Activated B cell treated with CpG ODN at 0.5 μM for 24 hours (primary cell): ENCODE measurements at places on chromosomes 3 and 15.

DNA sequence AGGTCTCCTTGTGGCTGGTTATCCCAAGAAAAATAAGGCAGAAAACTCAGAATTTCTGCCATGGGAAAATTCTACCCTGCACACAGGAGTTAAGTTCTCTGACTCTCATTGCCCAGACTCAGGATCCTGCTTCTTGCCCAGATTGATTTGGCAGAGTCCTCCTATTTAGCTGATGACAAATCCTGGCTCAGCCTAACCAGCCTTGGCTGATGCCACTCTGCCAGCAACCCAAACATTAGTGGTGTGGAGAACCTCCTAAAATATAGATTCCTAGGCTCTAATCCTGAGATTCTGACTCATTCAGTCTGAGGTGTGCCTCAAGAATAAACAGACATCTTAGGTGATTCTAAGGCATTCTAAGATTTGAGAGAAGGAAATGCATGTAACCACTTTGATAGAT, 60.5 kb upstream of the ACTC1 start:
- peak overlapping the region; percentile 35 for H3K27ac ChIP-seq
- peaks cover 24% of the 10 kb centered on the region for H3K4me1 ChIP-seq
- H3K36me3 ChIP-seq: peaks cover 68% of the 10 kb centered on the region
- no peak overlapping the region for H3K4me3 ChIP-seq

- H3K4me1 ChIP-seq: peaks cover 54% of the 10 kb centered on the region
- no peak for DNase-seq
- no peaks in the 10 kb centered on the region for H3K27me3 ChIP-seq
- no peaks in the 10 kb centered on the region for H3K36me3 ChIP-seq
- peak overlapping the region; percentile 66 for H3K27ac ChIP-seq
- no peak overlapping the region for H3K4me3 ChIP-seq
These were observed 5.3 kb downstream of the P2RY12 start for GRCh38 chr3:151379083-151379734.

GRCh38 chr3:46488735-46489361, 8.9 kb upstream of the RTP3 start:
- peak; percentile 85 for DNase-seq
- peaks cover 2% of the 10 kb centered on the region for H3K27me3 ChIP-seq
- peaks cover 12% of the 10 kb centered on the region for H3K4me1 ChIP-seq
- peak overlapping the region; percentile 29 for H3K4me3 ChIP-seq
- H3K27ac ChIP-seq: no peak overlapping the region
- H3K36me3 ChIP-seq: no peaks in the 10 kb centered on the region

GRCh38 chr3:57158813-57159738, 6.1 kb downstream of the IL17RD start:
- H3K27ac ChIP-seq: no peak overlapping the region
- peaks cover 8% of the 10 kb centered on the region for H3K4me1 ChIP-seq
- no peak overlapping the region for H3K4me3 ChIP-seq
- peaks cover 44% of the 10 kb centered on the region for H3K27me3 ChIP-seq
- H3K36me3 ChIP-seq: no peaks in the 10 kb centered on the region
- DNase-seq: no peak

- no peak overlapping the region for H3K27ac ChIP-seq
- H3K27me3 ChIP-seq: no peaks in the 10 kb centered on the region
- no peaks in the 10 kb centered on the region for H3K36me3 ChIP-seq
- peaks cover 40% of the 10 kb centered on the region for H3K4me1 ChIP-seq
- H3K4me3 ChIP-seq: no peak overlapping the region
These were observed 121.2 kb upstream of the RASGRP1 start for GRCh38 chr15:38685686-38686339.

GRCh38 chr3:148707601-148708380, 10.1 kb downstream of the AGTR1 start:
- H3K27me3 ChIP-seq: no peaks in the 10 kb centered on the region
- no peak overlapping the region for H3K4me3 ChIP-seq
- no peaks in the 10 kb centered on the region for H3K36me3 ChIP-seq
- H3K4me1 ChIP-seq: no peaks in the 10 kb centered on the region
- no peak for DNase-seq
- H3K27ac ChIP-seq: no peak overlapping the region

GRCh38 chr3:126903521-126903920, 79.4 kb upstream of the PLXNA1 start:
- H3K27me3 ChIP-seq: peaks cover 34% of the 10 kb centered on the region
- DNase-seq: no peak
- no peaks in the 10 kb centered on the region for H3K4me1 ChIP-seq
- H3K4me3 ChIP-seq: no peak overlapping the region
- H3K27ac ChIP-seq: no peak overlapping the region
- no peaks in the 10 kb centered on the region for H3K36me3 ChIP-seq

DNA sequence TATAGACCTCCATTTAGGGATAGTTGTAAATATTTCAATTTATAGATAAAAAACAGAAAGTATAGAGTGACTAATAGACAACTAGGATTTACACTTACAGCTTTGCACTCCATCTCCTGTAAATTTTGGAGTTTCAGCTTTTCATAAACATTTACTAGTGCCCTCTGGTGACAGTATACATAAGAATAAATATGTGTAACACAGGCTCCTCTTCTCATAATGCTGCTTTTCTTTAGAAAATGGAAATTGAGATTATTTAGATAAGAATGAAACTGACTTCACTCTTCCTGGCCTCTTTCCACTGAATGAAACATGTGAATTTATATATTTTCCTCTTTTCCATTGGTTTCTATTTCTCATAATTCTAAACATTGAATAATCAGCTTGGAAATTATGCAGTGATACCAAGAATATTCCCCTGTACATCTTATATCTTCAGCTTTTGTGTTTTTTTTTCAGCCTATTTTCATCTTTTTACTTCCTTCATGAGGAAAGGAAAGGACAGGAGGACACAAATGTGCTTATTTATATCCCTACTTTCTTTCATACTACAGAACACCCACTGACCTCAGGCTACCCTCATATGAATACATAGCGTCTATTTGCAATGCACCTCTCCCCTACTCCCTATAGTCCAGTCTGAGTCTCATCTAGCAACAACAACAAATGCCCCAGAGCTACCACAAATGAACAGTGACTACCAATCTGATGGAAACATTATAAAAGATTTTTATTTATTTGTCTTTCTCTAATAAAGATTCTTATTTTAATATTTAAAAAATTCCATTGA, 103.1 kb upstream of the CCDC39 start:
- H3K4me3 ChIP-seq: no peak overlapping the region
- no peak overlapping the region for H3K27ac ChIP-seq
- H3K4me1 ChIP-seq: no peaks in the 10 kb centered on the region
- no peaks in the 10 kb centered on the region for H3K27me3 ChIP-seq
- H3K36me3 ChIP-seq: no peaks in the 10 kb centered on the region

DNA sequence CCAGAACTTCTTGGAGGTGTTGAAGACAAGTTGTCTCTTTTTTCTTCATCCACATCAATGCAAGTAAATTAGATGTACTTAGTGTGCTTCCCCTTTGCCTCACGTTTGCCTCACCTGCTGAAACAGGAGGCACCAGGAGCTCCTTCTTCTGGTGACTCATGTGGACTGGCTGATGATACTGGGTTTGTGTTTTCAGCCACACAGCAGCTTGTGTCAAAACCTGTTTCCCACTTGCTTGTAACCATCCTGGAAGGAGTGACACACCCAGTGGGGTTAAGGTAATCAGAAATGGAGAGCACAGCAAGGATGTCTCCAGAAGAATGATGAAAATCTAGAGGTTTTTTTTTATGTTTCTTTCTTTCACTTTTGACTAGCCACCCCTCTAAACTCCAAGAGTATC, 143.3 kb upstream of the RBMS3 start:
- no peak for DNase-seq
- no peak overlapping the region for H3K4me3 ChIP-seq
- H3K27me3 ChIP-seq: no peaks in the 10 kb centered on the region
- H3K36me3 ChIP-seq: no peaks in the 10 kb centered on the region
- H3K27ac ChIP-seq: no peak overlapping the region
- no peaks in the 10 kb centered on the region for H3K4me1 ChIP-seq

GRCh38 chr3:190617185-190617584, 103.3 kb downstream of the IL1RAP start:
- H3K36me3 ChIP-seq: no peaks in the 10 kb centered on the region
- H3K27ac ChIP-seq: peak overlapping the region; percentile 68
- peak overlapping the region; percentile 13 for H3K4me3 ChIP-seq
- H3K27me3 ChIP-seq: no peaks in the 10 kb centered on the region
- peaks cover 36% of the 10 kb centered on the region for H3K4me1 ChIP-seq

- peaks cover 48% of the 10 kb centered on the region for H3K4me1 ChIP-seq
- H3K27me3 ChIP-seq: no peaks in the 10 kb centered on the region
- no peaks in the 10 kb centered on the region for H3K36me3 ChIP-seq
- peak; percentile 46 for DNase-seq
- H3K27ac ChIP-seq: peak overlapping the region; percentile 68
- H3K4me3 ChIP-seq: peak overlapping the region; percentile 60
These were observed 39.2 kb downstream of the MYO5C start for GRCh38 chr15:52256366-52256765.

DNA sequence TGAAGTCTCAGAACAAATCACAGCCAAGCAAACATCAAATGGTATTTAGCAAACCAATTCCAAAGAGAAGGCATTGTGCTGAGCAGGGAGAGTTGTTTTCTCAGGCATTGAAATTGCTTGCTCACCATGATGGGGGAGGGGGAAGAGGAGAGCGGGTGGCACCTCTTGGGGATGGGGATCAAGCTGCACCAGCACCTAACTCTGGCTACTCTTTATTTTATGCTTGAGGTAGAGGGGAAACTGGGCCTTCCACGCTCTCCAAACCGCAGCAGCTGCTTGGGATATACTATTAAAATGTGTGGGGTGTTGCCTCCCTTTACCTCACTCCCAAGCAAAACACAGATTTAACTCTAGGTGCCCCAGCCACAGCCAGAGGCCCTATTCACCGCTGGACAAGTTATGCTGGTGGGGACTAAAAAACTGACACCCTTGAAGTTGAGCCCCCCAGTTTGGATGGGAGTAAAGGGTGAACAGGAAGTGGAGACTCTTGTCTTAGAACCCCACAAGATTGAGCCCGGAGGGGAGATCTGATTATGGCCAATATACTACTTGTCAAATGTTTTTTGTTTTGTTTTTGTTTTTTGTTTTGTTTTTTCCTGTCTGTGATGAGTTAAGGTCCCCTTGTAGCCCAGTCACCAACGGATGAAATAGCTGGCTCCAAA, 5.0 kb upstream of the FOXB1 start:
- H3K4me3 ChIP-seq: no peak overlapping the region
- peaks cover 84% of the 10 kb centered on the region for H3K27me3 ChIP-seq
- peak overlapping the region; percentile 30 for H3K27ac ChIP-seq
- no peaks in the 10 kb centered on the region for H3K36me3 ChIP-seq
- no peak for DNase-seq

GRCh38 chr3:12423918-12424630, 60.2 kb upstream of the TSEN2 start:
- H3K27me3 ChIP-seq: peaks cover 10% of the 10 kb centered on the region
- no peak overlapping the region for H3K4me3 ChIP-seq
- no peaks in the 10 kb centered on the region for H3K4me1 ChIP-seq
- H3K36me3 ChIP-seq: no peaks in the 10 kb centered on the region

- H3K27me3 ChIP-seq: peaks cover 3% of the 10 kb centered on the region
- DNase-seq: no peak
- no peaks in the 10 kb centered on the region for H3K4me1 ChIP-seq
- no peaks in the 10 kb centered on the region for H3K36me3 ChIP-seq
These were observed 139.7 kb upstream of the BNIP2 start for GRCh38 chr15:59828861-59829260.

GRCh38 chr3:188468196-188468595, 314.2 kb downstream of the LPP start:
- H3K4me3 ChIP-seq: no peak overlapping the region
- DNase-seq: no peak
- H3K36me3 ChIP-seq: peaks cover 12% of the 10 kb centered on the region
- H3K4me1 ChIP-seq: peaks cover 25% of the 10 kb centered on the region
- H3K27me3 ChIP-seq: no peaks in the 10 kb centered on the region

DNA sequence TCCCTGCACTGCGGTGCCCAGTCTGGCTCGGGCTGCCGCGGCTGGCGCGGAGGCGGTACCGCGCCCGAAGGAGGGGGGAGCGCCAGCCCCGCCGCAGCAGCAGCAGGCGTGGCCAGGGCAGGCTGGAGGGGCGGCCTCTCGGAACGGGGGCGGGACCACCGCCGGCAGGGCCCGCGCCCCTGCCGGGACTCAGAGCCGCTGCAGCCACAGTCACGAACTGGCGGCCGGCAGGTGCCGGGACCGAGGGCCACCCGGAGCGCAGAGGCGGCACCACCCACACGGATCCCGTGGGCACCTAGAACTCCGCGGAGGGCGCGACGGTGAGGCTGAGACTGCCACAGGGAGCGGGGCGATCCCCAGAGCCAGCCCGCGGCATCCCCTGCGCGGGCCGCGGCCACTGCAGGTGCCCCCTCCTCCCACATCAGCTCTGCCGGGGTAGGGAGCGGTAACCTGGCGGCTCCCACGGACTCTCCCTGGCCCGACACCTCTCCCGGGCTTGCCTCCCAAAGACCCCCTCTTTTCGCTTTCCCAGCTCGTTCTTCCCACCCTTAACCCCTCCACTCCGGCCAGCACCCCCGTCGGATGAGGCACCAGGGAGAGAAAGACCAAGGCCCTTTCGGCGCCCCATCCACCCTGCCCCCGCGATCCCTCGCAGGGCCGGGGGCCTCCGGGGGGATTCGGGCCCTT, at the start of gene VWA5B2:
Gene VWA5B2 (plus strand): TSS at position 192 of the 687 bp plus-strand sequence. CDS start 944 bp downstream, outside the sequence.
- H3K36me3 ChIP-seq: no peaks in the 10 kb centered on the region
- H3K4me3 ChIP-seq: peak within 1 kb of the TSS; percentile 77
- peaks cover 45% of the 10 kb centered on the region for H3K27me3 ChIP-seq
- peak; percentile 79 for DNase-seq
- peaks cover 15% of the 10 kb centered on the region for H3K4me1 ChIP-seq
- H3K27ac ChIP-seq: no peak within 1 kb of the TSS

DNA sequence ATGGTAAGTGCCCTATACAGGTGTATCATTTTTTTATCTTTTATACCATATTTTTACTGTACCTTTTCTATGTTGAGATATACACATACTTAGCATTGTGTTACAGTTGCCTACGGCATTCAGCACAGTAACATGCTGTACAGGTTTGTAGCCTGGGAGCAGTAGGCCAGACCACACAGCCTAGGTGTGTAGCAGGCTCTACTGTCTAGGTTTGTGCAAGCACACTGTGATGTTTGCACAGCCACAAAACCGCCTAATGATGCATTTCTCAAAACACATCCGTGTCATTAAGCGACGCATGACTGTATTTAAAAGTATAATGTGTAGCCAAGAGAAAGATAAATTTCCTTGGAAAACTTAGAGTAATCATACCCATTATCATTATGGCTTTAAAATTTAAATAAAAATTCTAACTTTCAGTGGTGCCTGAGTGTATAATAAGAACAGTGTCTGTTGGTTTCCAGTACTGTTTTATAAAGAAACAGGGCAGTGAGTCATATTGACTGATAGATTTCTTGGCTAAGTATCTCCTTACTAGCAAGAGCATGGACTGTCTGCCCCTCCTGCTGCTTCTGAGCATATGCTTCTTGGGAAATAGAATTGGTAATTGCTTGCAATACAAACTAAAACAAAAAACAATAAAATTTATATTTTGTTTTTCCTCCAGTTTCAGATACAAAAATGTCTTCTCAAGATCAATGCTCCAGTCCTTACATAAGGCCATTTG, 18.3 kb downstream of the CALML4 start:
- H3K27me3 ChIP-seq: no peaks in the 10 kb centered on the region
- peaks cover 79% of the 10 kb centered on the region for H3K36me3 ChIP-seq
- H3K27ac ChIP-seq: no peak overlapping the region
- no peak overlapping the region for H3K4me3 ChIP-seq

DNA sequence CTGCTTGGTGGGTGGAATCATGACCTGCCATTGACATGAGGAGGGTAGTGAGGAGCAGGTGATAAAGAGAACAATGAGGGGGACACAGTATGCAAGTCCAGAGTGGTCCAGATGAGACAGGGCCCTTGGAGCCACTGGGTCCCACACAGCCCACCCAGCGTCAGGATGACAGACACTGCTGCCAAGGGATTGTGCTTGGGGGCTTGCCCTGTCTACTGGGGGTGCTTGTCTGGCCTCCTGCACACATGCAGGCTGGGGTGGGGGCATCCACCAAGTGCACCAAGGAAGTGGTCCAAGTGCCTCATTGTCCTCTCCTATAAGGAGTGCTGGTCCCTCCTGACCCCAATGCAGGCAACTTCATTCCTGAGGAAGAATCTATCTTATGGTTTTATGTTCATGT, 39.2 kb upstream of the CTSH start:
- DNase-seq: no peak
- no peak overlapping the region for H3K27ac ChIP-seq
- H3K36me3 ChIP-seq: no peaks in the 10 kb centered on the region
- H3K4me1 ChIP-seq: peaks cover 29% of the 10 kb centered on the region
